A172 (cell line): ENCODE measurements at places on chromosomes 11 and 22. TPM values are rescaled to one million over a fixed set of nuclear protein-coding genes. Genes with fewer than 3 reads are reported as not detected.
A peak's percentile ranks its signal among the peaks of the same experiment; 100 is the strongest.

DNA sequence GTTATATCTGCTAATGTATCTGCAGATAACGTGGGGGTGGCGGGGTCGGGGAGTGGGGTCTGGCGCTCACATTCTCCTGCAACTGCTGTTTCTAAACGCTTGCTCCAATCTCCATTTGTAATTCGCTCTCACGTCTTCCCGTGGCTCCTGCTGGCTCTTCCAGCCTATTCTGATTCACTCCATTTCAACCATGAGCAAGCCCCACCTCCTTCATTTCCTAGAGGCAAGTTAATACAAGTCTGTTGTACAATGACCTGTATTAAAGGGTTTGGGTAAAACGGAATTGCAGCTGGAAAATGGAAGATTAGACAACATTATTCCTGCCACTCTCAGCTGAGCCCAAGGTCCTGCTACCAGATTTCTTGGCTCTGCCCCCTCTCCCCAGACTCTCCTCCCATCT lies 132.3 kb downstream of the CSNK2A3 start:
- DNase-seq = no peak

DNA sequence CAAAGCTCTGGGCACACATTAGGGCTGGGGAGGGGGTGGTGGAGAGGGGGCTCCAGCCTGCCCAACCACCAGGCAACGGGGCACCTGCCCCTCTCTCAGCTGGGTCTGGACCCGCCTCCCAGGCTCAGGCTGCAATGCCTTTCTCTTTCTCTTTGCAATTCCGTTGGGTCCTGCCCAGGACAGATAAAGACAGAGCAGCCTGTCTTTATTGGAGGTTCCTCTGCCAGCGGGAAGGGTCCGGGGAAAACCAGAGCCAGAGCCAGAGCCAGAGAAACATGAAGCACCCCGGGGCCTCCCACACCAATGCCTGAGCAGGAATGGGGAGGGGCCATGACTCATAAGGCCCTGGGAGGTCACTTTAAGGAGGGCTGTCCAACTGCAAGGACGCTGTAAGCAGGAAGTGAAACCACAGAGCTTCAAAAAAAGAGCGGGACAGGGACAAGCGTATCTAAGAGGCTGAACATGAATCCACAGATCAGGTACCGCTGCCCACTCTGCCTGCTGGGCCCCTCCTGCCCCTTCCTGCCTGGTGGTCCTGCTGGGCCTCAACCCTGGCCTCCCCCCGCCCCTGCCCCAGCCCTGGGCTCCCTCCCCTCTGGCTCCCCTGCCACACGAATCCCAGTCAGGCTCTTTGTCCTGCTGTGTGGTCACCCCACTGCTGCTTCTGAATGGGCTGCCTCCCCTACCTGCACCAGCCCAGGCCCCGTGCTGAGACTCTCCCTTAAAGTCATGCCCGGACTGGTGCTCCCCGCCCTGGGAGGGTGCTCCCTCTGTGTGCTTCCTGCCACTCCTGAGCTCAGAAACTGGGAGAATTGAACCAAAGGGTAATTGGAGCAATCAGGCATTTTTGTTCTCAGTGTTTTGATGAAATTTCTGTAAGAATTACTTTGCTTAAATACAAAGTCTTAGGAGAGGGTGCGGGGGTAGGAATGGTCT lies at the start of gene APOBEC3B:
TSS of gene APOBEC3B (plus strand) at position 356 of the 936 bp plus-strand sequence. CDS start at position 463, 107 bp downstream.
- peak; percentile 94 for DNase-seq

GRCh38 chr11:57764972-57765371 lies 3.4 kb downstream of the CTNND1 start:
- no peak for DNase-seq

GRCh38 chr11:79383874-79384273 lies 57.0 kb downstream of the TENM4 start:
- DNase-seq = no peak

- DNase-seq = no peak
Measured at GRCh38 chr11:68840661-68841653, 759 bp downstream of the CPT1A start.

- no peak for DNase-seq
Measured at GRCh38 chr11:131463649-131464425, 93.4 kb downstream of the NTM start.

GRCh38 chr11:16016468-16016829 lies 339.9 kb downstream of the SOX6 start:
- DNase-seq = no peak

DNA sequence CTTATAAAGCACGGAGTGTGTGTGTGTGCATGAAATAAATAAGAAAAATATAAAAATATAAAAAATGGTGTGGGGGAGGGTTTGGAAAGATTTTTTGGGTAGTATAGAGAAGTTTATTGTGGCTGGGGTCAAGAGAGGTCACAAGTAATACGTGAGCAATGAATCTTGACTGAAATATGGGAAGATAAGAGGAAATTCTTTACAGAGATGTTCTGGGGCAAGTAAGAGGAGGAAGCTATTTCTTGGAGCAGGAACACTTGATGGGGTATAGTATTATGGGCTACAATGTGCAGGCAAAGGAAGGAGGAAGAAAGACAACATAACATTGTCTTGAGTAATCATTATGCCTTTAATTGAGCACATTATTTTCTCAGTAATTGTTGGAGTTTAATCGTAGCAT lies 2.1 kb downstream of the HBD start:
- no peak for DNase-seq

- DNase-seq = no peak
Measured at GRCh38 chr22:23212061-23213021, 32.0 kb downstream of the BCR start.

GRCh38 chr11:72758304-72758689 lies 6.1 kb upstream of the ARAP1 start:
- peak; percentile 85 for DNase-seq

GRCh38 chr11:97794876-97795275 lies 1225.9 kb upstream of the CNTN5 start:
- no peak for DNase-seq

- no peak for DNase-seq
Measured at GRCh38 chr11:17395978-17396377, 7.5 kb upstream of the KCNJ11 start.

DNA sequence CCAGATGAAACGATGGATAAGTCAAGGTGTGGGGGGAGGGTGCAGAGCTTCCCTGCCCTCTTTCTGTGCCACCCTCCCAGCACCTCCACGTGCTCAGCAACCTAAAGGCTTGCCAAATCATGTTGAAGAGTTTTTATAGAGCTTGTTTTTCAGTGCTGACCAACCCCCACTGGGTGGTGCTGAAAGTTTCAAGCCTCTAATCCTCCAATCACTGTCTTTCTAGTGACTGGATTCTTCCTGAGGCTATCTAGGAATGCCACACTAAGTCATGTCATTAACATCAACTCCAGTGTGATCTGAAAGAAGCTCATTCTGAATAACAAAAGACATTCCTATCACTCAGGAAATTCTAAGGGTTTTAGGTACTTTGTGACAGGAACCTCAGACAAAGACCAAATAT lies 382.6 kb downstream of the DYNC2H1 start:
- no peak for DNase-seq

DNA sequence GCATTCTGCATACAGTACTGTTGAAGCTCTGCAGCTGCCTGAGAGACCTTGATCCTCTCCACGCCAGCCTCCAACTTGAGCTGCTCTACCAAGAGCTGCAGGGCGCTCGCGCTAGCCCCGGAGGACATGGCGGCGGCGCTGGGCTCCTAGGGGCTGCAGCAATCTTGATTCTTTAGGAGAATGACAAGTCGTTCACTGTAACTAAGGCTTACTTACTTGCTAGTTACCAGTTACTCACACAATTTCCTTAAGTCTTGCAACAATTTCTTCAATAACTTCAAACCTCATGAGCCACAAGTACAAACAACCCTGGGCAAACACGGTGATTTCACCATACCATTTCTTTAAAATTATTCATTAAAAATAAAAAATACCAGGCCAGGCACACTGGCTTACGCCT lies 21.9 kb downstream of the SBF2 start:
- DNase-seq = no peak

- DNase-seq = no peak
Measured at GRCh38 chr11:67593565-67593905, 9.9 kb downstream of the GSTP1 start.

GRCh38 chr11:85663753-85664614 lies 945 bp downstream of the CREBZF start:
- DNase-seq = peak; percentile 55

DNA sequence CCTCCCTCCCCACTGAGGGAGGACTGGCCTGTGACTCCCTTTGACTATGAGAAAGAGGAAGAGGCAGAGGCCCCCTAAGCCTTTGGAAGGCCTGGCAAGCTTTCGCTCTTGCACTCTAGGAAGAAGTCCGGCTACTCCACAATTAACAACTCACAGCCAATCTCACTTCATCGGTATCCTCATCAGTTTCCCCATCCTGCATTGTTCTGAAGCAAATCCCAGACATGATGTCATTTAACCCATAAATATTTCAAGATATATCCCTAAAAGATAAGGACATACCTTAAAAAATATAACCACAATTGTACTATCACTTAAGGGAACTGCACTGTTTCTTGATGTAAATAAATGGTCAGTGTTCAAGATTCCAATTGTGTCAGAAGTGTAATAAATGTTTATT lies 63.1 kb downstream of the CWC15 start:
- no peak for DNase-seq

DNA sequence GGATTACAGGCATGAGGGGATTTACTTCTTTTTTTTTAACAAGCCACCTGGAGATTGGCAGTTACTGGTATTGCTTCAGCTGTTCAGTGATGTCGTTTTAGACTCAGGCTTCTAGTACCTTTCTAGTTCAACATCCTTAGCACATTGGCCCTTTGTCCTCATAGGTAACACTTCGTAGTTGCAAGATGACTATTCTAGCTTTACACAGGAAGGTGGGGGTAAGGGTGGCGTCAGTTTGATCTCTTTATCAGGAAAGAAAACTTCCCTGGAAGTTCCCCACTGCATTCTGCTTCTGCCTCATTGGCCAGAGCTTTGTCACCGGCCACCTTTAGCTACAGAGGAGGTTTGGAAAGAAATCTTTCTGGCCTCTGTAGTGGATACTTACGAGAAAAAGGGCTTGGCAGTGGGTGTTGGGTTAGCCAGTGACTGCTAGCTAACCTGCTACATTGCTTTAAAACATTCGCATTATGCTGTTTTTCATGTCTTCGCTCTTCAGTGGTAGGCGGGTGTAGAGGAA lies 40.7 kb downstream of the SFI1 start:
- DNase-seq = no peak

GRCh38 chr11:27622541-27623300 lies 77.5 kb downstream of the BDNF start:
- DNase-seq = no peak

GRCh38 chr11:65071907-65072630 lies 11.8 kb downstream of the CDCA5 start:
- DNase-seq = no peak

DNA sequence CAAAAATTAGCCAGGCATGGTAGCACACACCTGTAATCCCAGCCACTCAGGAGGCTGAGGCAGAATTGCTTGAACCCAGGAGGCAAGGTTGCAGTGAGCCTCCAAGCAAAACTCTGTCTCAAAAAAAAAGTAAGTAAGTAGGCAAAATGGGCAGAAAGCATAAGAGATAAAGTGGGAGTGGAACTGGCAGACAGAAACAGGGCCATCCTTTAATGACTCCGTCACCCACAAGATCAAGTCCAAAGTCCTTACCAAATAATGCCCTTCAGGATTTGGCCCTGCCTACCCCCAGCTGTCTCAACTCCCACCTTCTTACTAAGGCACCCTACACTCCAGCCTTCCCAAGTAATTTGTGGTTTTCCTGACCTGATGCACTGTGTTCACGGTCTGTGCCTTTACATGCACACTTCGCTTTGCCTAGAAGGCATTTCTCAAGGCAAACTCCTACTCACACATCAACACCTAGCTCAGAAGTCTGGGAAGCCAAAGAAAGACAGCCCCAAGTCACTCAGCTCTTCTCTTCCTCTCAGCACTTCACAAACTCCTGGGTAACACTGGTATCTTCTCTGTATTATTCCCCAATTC lies 6.1 kb downstream of the MAPK1 start:
- no peak for DNase-seq

The PRG3 gene
- total RNA-seq = not detected in 2 replicates

The CASP4 gene
- total RNA-seq = 64.9 and 89.0 TPM in 2 replicates

The MYO18B gene
- total RNA-seq = 0.05 TPM in 1 of 2 replicates, not detected in the other

The OR4X1 gene
- not detected in 2 replicates for total RNA-seq

The SAA4 gene
- total RNA-seq = 0.43 TPM in 1 of 2 replicates, not detected in the other

The DDIAS gene
- total RNA-seq = 30.1 and 34.5 TPM in 2 replicates

The SCN2B gene
- not detected in 2 replicates for total RNA-seq
